ENCODE measurements at places on chromosomes 4 and X. TPM values are rescaled to one million over a fixed set of nuclear protein-coding genes. Genes with fewer than 3 reads are reported as not detected.

Gene SHROOM4
- not detected for polyA plus RNA-seq

Gene BRS3
- not detected for polyA plus RNA-seq

Gene LUZP4
- polyA plus RNA-seq = not detected

Gene SSX4B
- not detected for polyA plus RNA-seq

Gene CT45A2
- polyA plus RNA-seq = not detected

Gene SPANXB1
- polyA plus RNA-seq = not detected

Gene MAGEA10
- polyA plus RNA-seq = not detected

Gene SCOC
- 22.6 TPM for polyA plus RNA-seq

Gene CLNK
- polyA plus RNA-seq = not detected

Gene SLC7A11
- polyA plus RNA-seq = 0.07 TPM

Gene RHOXF2B
- 0.05 TPM for polyA plus RNA-seq

Gene KLHL4
- polyA plus RNA-seq = not detected

Gene MXRA5
- not detected for polyA plus RNA-seq

Gene TCEAL6
- polyA plus RNA-seq = not detected

Gene AREG
- 9.2 TPM for polyA plus RNA-seq

Gene SEPSECS
- polyA plus RNA-seq = 0.65 TPM

Gene GYPA
- not detected for polyA plus RNA-seq

Gene HSD17B13
- polyA plus RNA-seq = 0.08 TPM

Gene TLR6
- 11.5 TPM for polyA plus RNA-seq

Gene ADH7
- not detected for polyA plus RNA-seq

Gene SASH3
- 272 TPM for polyA plus RNA-seq

Gene TENT5D
- not detected for polyA plus RNA-seq

Gene CSAG2
- not detected for polyA plus RNA-seq

Gene SPANXA1
- polyA plus RNA-seq = not detected

Gene DRD5
- polyA plus RNA-seq = not detected

Gene ATOH1
- not detected for polyA plus RNA-seq

Gene RNF175
- polyA plus RNA-seq = 0.56 TPM

Gene FBXO8
- 6.5 TPM for polyA plus RNA-seq

Gene INPP4B
- 0.38 TPM for polyA plus RNA-seq

Gene GLRA2
- not detected for polyA plus RNA-seq

Gene GAGE1
- not detected for polyA plus RNA-seq

Gene SSX2
- not detected for polyA plus RNA-seq

Gene CT45A1
- not detected for polyA plus RNA-seq

Gene CHRDL1
- not detected for polyA plus RNA-seq

Gene FAT4
- polyA plus RNA-seq = not detected

Gene CLDN34
- not detected for polyA plus RNA-seq

Gene HMGN5
- 0.20 TPM for polyA plus RNA-seq

Gene SSX4
- not detected for polyA plus RNA-seq

Gene GPR82
- polyA plus RNA-seq = 0.14 TPM

Gene CXCL11
- 0.25 TPM for polyA plus RNA-seq

Gene FAM13A
- 10.2 TPM for polyA plus RNA-seq

Gene DDX53
- not detected for polyA plus RNA-seq

Gene DACH2
- polyA plus RNA-seq = not detected
